Hematopoietic multipotent progenitor cell (in vitro differentiated cells): ENCODE measurements at places on chromosomes 11 and 22.

DNA sequence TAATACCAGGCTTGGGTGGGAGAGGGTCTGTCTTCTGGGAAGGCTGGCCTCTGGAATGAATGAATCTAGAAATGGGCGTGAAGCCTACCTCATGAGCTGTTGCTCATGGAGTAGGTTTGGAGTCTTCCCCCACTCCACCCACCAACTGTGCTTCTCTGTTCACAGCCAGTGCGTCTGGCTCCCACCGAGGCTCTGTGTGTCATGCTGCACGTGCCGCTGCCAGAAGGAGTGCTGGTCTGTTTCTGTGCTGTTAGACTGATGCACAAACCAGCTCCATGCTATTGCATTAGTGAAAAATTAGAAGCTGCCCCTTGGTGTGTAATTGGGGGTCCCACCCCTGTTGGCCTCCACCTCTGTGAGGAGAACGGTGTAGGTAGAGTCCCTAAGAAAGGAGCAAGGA is 132.3 kb upstream of the PARVA start:
- no peak for DNase-seq

DNA sequence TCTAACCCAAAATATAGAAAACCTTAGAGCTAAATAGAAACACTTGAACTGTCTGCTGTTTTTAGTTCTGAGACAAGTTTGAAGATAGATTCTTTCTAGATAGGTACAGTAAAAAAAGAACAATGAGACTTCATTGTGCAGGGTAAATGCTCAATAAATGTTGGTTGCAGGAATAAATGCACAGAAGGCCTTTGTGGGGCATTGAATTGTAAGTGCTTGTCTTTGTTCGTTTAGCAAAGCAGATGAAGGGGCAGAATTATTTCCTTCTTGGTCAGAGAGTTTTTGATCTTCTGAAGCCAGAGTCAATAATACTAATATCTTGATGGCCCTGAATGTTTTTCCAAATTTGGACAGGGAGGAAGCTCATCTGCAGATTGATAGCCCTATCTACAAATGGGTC is 340.4 kb downstream of the OPCML start:
- no peak for DNase-seq

- no peak for DNase-seq
Observed at GRCh38 chr11:464316-464715, 14.2 kb downstream of the PTDSS2 start.

DNA sequence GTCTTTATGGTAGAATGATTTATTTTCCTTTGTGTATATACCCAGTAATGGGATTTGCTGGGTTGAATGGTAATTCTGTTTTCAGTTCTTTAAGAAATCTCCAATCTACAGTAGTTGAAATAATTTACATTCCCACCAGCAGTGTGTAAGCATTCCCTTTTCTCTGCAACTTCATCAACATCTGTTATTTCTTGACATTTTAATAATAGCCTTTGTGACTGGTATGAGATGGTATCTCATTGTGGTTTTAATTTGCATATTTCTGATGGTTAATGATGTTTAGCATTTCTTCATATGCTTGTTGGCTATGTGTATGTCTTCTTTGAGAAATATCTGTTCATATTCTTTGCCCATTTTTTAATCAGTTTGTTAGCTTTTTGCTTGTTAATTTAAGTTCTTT is 901.2 kb downstream of the METTL15 start:
- DNase-seq = no peak

DNA sequence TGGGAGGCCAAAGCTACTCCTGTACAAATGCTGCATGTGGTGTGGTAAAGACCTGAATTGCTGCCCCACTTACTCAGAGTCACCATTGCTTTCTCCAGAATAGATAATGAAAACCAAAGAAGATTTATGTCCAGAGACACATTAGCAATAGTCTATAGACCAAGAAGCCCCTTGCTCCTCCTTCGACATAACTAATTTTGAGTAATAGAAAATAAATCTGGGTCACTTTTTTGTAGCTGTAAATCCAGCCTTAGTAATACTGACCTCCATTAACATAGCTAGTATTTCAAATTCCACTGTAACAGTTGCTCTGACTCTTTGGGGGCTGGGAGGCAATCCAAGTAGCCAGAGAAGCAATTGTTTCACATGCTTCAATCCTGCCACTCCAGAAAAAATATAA is 145.9 kb downstream of the MAML2 start:
- DNase-seq = no peak

- DNase-seq = no peak
Observed at GRCh38 chr22:49042066-49042465, 785.6 kb downstream of the BRD1 start.

DNA sequence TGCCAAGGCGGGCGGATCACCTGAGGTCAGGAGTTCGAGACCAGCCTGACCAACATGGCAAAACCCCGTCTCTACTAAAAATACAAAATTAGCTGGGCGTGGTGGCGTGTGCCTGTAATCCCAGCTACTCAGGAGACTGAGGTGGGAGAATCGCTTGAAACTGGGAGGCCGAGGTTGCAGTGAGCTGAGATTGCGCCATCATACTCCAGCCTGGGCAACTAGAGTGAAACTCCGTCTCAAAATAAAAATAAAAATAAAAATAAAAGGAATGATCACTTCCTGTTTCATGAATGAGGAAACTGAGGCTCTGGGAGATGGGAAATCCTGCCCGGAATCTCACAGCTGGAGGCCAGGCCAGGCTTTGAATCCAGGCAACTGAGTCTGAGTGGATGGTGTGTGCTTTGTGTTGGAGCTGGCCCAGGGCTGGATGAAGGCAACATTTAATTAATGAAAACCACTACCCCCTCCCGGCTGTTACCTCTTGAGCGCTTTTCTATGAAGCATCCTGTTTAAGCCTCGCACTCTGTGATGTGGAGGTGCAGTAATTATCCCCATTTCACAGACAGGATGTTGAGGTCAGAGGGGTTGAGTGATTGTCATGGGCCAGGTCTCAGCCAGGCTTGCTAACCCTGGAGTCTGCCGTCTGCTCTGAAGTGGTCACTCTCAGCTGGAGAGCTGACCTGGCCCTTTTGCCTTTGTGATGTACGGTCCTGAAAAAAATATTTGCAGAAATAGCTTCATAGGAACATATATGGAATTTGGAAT is 27.8 kb downstream of the LRP5 start:
- no peak for DNase-seq

- no peak for DNase-seq
Observed at GRCh38 chr11:94518300-94518699, 6.0 kb downstream of the C11orf97 start.

- no peak for DNase-seq
Observed at GRCh38 chr11:120272303-120272702, 32.4 kb downstream of the POU2F3 start.

DNA sequence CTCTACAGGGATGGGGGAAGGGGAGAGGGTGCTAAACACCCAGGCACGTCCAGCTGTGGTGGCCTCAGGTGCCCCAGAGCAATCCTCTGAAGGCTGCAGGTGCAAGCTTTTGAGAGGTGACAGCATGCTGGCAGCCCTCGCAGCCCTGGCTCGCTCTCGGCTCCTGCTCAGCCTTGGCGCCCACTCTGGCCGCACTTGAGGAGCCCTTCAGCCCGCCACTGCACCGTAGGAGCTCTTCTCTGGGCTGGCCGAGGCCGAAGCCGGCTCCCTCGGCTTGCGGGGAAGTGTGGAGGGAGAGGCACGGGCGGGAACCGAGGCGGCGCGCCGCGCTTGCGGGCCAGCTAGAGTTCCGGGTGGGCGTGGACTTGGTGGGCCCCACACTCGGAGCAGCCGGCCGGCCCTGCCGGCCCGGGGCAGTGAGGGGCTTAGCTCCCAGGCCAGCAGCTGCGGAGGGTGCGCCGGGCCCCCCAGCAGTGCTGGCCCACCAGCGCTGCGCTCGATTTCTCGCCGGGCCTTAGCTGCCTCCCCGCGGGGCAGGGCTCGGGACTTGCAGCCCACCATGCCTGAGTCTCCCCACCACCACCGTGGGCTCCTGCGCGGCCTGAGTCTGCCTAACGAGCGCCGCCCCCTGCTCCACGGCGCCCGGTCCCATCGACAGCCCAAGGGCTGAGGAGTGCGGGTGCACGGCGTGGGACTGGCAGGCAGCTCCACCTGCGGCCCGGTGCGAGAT is 112.1 kb downstream of the TRIM29 start:
- no peak for DNase-seq

GRCh38 chr11:17401841-17402240 is 13.4 kb upstream of the KCNJ11 start:
- no peak for DNase-seq

DNA sequence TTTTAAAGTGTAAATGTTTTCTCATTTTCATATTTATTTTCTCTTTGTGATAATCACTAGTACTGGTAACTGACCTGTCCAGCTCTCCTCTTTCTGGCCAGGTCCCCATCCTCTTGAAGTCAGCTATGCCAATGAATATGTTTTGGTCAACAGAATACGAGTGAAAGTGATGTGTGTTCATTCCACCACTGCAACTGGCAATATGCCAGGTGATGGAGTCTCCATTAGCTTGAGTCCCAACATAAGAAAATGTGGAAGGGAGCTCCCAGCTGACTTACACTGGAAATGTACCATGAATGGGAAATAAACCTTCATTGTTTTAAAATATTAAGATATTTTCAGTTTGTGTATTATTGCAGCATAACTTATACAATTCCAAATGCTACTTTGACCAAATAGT is 75.8 kb downstream of the CCDC34 start:
- no peak for DNase-seq

GRCh38 chr22:17214416-17215043 is 4.7 kb downstream of the ADA2 start:
- no peak for DNase-seq

GRCh38 chr11:103370076-103370475 is 260.9 kb downstream of the DYNC2H1 start:
- no peak for DNase-seq

DNA sequence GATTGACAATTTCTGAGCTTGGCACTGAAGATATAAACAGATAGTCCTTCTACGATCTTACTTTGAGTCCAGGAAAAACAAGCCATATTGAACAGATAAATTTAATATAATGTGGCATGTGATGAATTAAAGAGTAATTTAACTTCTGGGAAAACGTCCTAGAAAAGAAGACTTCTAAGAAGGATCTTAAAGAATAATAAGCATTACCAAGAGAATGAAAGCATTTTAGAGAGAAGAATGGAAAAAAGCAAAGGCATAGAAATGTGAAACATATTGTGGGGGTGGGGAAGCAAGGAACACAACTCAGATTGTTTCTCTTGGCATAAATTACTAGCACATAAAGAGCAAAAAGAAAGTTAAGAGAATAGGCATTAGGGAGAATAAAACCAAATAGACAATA is 5.4 kb downstream of the DDIAS start:
- no peak for DNase-seq

DNA sequence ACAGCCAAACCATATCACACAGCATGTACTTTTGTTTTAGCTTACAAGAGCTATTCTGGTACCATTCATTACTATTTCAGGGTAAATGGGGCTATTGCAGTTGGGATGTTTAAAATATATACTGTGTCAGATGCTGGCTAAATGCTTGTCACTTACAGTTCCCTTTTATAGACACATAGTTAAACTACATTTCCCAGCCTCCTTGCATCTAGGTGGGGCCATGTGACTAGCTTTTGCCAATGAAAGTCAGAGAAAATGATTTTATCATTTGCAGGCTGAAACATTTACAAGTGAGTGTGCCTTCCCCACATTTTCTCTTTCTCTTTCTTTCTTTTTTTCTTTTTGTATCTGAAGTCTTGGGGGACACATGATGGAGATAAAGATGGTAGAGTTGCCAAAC is 7.8 kb upstream of the IFTAP start:
- DNase-seq = peak; percentile 26

- no peak for DNase-seq
Observed at GRCh38 chr22:35643991-35644390, 4.3 kb upstream of the APOL6 start.

DNA sequence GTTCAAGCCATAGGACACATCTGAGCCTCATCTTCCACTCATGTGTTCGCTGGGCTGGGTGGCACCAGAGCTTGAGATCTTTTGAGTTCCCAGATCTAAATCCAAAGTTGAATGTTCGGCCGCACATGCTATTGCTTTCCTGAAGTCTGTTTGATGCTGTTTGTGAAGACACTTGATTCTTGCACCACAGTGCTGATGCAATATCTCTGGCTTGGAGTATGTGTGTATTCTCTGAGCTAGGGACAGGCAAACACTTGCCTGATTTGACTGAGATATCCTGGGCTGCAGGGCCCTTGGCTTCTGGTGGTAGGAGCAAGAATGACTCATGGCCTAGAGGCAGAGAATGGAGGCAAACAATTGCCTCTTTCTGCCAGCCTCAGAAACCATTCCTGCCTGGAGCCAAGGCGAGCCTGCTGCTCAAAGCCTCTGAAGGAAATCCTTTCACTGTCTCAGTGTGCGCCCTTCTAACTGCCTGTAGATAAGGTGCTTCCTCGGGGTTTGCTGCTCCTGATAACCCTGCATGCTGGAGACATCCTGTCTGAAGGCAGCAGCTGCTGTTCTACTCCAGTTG is 73.0 kb downstream of the CYB5R2 start:
- DNase-seq = no peak

DNA sequence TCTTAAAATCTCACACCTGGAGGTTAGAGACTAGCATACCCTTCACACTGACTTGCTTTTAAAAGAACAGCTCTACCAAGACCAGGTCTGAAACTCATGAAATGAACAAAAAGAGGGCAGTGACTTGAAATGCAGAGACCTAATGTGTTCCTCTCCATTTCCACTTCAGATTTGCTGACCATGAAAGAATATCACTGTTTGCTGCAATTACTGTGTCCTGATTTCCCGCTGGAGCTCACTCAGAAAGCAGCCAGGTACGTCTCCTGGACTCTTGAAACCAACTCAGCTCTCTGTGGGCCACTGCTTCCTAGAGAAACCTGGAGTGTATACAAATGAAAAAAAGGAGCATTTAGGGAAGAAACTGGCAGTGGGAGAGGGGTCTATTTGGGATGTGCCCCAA is 39.2 kb downstream of the ARFGAP2 start:
- DNase-seq = no peak

- peak; percentile 65 for DNase-seq
Observed at GRCh38 chr22:41092023-41092817, at the start of gene EP300. Gene EP300, plus strand, starts transcription at chr22:41092592. Its CDS starts 413 bp downstream, at chr22:41093005.

DNA sequence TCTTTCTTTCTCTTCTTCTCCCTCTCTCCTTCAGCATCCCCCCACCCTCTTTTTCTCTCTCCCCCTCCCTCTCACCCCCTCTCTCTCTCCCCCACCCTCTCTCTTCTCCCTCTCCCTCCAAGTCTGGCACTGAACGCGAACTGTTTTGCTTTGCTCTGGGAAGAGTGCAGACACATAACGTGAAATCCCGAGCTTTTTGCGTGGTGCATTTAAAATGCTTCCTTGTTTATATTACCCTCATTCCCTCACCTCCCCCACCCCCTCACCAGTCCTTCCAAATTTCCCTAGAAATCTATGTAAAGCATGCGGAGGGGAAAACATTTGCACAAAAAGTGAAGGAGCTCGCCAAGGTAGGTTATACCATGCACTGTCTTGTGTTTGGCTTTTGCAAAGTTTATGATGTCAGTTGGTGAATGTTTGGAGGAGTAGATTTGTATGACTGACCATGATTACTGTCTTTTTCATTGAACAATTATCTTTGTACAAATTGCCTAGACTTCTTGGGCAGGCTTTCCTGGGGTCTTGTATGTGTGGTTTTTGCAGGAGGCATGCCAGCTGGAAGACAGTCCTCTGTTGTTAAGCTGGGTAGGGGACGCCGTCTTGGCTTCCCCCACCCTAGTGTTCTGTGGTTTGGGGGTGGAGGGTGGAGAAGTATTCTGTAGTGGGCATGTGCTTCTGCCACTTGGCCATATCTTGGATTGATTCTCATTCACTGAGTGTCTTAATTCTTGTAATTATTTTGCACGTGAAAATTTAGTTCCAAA is 123.7 kb upstream of the HSD17B12 start:
- no peak for DNase-seq
